Activated CD4-positive, alpha-beta T cell treated with anti-CD3 and anti-CD28 coated beads, Interleukin-2, amount 50 U/mL, for 48 hours (primary cell): ENCODE measurements at places on chromosomes 4 and X.

GRCh38 chr4:78081541-78081940, 24.4 kb downstream of the FRAS1 start:
- DNase-seq: no peak

GRCh38 chr4:65973186-65973585, 302.9 kb upstream of the EPHA5 start:
- no peak for DNase-seq

DNA sequence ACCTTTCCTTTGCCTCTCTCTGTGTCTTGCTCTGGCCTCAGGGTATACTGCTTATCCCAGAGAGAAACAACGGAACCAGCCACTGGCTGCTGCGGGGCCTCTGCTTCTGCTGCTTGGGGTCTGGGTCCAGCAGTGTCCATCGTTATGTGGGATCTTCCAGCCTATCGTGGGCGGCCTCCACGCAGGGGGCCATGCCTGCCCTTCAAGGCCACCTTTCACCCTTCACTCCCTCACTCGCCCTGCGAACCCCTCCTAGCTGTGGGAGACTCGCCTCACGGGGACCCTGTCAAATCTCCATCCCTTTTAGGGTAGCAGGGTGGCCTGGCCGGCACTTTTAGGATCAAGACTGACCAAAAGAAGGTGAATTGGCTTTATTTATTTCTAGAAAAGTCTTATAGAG, 19.3 kb upstream of the ABLIM2 start:
- no peak for DNase-seq

DNA sequence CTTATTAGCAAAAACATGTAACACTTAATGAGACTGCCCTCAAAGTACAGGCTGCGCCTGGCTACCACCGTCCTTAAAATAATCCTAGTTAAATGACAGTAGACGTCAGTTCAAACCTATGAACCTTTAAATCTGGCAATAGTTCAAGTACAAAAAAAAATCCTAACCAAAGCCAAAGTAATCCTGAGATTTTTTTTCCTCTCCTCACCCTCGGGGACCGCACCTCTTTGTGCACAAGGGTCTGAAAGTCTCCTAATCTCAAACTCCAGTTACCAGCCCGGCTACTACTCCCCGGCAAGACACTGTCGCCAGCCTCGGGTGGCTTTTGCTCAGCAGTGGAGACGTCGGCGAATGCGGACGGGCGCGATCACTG, 439 bp downstream of the SEC31A start:
- DNase-seq: no peak

- DNase-seq: no peak
These were observed 242.2 kb downstream of the PDGFC start for GRCh38 chr4:156729416-156729815.

GRCh38 chrX:55143621-55144020, 54.8 kb downstream of the PAGE2 start:
- no peak for DNase-seq

GRCh38 chr4:20030108-20030507, 221.6 kb upstream of the SLIT2 start:
- DNase-seq: no peak
